T-helper 17 cell (primary cell): ENCODE measurements at places on chromosomes 13 and 19.

DNA sequence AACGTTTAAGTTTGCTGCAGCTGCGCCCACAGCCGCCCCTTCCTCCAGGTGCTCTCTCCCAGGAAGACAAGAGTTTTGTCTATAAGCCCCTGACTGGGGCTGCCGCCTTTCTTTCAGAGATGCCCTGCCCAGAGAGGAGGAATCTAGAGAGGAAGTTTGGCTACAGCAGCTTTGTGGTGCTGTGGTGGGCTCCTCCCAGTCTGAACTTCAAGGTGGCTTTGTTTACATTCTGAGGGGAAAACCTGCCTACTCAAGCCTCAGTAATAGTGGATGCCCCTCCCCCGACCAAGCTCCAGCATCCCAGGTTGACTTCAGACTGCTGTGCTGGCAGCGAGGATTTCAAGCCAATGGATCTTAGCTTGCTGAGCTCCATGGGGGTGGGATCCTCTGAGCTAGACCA, 6.4 kb upstream of the ERICH6B start:
- no peak for DNase-seq

DNA sequence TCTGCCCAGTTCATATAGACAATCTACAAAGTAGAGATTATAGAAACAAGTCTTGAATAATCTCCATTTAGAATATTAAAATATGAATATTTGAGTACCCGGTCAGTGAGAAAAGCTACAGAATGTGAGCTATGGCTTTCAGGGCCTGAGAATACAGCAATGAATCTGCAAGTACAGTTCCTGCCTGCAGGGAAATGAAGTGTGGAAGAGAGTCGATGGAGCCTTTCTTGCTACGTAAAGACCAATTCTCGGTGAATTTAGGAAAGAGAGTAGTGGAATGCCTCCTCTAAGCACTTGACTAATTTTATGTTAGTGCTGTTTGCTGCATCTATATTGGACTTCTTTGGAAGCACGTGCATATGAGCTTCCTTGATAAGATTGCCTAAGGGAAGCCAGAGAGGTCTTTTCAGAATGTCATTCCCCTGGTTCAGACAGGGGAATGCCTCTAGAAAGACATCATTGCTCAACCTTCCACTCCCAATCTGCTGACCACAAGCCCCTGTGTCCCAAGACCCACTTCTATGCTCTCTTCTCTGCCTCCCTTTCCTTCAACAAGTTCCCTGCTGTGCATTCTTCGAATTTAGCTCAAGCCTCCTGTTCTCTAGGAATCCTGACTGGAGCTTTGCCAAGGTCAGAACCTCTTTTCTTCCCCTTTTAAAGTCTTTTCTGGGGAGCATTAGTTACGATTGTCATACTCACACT, 41.9 kb downstream of the GPC6 start:
- no peak for DNase-seq

DNA sequence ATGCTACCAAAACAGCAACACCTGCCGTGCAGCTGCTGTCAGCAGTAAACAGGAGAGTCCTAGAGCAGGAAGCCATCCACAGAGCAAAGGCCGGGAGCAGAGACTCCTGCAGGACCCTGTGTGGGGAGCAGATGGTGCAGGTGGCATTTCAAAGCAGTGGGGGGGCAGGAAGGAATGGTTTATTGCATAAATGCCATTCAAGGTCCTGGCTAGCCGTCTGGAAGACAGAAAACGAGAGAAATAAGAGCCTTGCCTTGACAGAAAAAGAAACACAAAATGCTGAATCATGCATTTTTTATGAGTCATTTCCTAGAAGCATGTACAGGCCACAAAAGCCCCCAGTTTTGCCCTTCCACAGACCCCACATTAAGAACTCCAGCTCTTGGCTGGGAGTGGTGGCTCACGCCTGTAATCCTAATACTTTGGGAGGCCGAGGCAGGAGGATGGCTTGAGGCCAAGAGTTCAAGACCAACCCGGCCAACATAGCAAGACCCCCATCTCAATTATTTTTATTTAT, 5.4 kb downstream of the RSPH6A start:
- no peak for DNase-seq

DNA sequence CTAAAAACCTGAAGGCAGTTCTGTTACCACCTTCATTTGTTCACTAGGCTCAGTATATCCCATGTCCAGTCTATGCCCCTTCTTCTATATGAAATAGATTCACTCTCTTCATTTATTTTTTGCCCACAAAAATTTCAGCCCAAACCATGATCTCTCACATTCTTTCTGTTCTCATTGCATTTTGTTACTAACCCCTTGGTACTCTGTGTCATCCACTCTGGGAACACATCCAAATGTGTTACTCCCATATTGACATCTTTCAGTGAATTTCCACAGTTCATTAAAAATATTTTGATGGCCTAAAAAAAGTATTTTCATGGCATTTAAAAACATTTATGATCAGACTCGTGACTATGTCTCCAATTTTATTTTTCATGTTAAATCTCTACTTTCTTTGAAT, 378.9 kb downstream of the SLITRK1 start:
- DNase-seq: no peak

DNA sequence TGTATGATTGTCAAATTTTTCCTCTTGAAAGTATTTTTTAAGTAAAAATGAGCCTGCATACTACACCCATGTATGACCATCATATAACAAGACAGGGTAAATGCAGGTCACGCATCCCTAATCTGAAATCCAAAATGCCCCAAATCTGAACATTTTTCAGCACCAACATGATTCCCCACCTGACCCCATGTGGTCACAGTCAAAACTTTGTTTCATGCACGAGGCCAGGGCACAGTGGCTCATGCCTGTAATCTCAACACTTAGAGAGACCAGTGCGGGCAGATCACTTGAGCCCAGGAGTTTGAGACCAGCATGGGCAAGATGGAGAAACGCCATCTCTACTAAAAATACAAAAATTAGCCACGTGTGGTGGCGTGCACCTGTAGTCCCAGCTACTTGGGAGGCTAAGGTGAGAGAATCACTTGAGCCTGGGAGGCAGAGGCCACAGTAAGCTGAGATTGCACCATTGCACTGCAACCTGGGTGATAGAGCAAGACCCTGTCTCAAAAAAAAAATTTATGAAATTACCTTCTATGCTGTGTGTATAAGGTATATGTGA, 63.7 kb upstream of the NPAS1 start:
- no peak for DNase-seq

DNA sequence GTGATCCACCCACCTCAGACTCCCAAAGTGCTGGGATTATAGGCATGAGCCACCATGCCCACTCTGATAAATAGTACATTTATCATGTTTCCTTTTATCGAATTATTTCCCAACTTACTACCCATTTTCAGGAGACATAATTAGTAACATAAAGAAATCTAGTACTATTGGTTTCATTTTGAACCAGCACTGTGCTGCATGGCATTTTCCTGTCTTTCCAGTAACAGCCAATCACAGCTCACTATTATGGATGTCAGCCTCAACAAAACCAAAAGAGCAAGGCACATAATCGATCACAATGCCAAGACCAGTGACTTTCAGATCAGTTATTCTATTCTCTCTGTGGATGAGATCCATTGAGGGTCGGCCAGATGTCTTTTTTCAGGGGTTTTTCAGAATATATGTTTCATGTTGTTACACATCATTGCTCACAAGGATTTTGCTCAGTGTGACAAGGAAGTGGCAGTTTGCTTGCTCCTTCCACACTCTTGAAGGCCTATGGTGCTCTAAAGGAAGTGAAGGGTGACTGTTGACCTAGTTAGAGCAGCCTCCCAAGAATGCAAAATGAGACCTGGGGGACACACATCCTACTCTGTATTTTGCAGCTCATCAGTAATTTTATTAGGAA, 233.4 kb downstream of the KCNRG start:
- DNase-seq: no peak

DNA sequence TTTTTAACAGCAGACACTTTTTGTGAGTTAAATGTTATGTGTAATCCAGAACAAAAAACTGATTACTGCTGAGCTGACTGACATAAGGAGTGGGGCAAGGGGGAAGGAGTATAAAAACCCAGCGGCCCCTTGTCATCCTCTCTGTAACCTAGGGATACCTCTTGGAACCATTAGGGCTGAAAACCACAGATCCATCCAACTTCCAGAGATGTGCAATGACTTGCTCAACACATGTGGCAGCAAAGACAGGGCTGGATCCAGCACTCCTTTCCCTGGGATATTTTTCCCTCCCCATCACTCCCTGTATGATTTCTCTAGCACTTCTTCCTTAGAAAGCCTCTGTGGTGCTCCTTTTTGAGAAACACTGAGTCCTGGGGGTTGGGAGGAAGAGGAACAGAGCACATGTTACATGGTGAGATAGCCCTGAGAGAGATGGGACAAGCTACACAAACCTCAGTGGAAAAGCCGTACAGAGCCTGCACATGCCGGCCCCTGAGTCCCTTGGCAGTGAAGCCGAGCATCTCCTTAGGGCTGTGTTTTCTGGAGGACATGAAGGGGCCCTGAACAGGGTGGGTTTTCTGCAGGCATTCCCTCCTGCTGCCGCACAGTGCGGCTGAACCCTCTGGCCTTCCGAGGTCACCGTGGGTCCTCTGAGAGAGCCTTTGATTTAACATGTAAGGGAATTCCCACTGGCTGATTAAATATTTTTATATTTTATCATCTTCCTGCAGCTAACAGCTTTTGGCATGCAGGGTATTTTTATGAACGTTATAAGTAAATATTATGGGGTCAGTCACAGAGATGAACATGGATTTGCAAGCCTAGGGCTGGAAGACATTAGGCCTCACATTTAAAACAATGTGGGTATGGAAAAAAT, 219.9 kb downstream of the COG6 start:
- no peak for DNase-seq

- no peak for DNase-seq
Measured at GRCh38 chr13:58085819-58086218, 454.3 kb downstream of the PCDH17 start.

DNA sequence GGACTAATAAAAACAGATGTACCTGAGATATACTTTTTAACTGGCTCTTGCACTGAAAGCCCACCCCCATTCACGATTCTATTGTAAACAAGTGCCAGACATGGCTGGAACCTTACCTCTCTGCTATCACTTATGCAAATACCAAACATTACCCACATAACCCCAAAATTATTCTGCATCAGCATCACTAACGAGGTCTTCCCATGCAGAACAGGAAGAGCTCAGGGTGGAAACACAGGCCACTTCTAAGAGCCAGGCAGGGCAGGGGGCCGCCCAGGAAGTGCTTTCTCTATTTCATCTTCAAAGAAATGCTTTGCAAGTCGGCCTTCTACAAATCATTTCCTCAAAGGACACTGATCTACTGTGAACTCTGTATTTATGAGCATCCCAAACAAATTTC, 7.3 kb downstream of the IRS2 start:
- DNase-seq: peak; percentile 29

GRCh38 chr13:25276748-25277147, 10.5 kb downstream of the MTMR6 start:
- DNase-seq: no peak
